CD4-positive, alpha-beta T cell treated with Interleukin-2 at 100 ng/mL for 4 hours (primary cell): ENCODE measurements at places on chromosomes 3 and 15.
A peak's percentile ranks its signal among the peaks of the same experiment; 100 is the strongest.

- no peak for DNase-seq
These were observed 58.3 kb downstream of the CACNA1D start for GRCh38 chr3:53552730-53553129.

- no peak for DNase-seq
These were observed 234.8 kb upstream of the WNT5A start for GRCh38 chr3:55721716-55722484.

DNA sequence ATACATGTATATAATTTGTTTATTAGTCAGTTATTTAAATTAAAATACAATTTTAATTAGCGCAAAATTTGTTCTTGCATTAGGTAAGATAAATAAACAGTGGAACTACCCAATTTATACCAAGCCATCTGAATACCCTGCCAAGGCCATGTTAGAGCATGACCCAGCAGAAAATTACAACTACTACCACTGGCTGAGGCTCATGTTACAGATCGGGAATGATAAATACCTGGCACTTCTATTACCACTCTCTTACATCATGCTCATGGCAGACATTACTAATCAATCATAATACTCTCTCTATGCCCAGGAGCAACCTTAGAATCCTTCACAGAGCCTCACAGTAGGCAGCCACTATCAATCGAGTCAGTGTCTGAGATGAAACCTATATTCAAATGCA lies 21.2 kb upstream of the LMOD3 start:
- no peak for DNase-seq

DNA sequence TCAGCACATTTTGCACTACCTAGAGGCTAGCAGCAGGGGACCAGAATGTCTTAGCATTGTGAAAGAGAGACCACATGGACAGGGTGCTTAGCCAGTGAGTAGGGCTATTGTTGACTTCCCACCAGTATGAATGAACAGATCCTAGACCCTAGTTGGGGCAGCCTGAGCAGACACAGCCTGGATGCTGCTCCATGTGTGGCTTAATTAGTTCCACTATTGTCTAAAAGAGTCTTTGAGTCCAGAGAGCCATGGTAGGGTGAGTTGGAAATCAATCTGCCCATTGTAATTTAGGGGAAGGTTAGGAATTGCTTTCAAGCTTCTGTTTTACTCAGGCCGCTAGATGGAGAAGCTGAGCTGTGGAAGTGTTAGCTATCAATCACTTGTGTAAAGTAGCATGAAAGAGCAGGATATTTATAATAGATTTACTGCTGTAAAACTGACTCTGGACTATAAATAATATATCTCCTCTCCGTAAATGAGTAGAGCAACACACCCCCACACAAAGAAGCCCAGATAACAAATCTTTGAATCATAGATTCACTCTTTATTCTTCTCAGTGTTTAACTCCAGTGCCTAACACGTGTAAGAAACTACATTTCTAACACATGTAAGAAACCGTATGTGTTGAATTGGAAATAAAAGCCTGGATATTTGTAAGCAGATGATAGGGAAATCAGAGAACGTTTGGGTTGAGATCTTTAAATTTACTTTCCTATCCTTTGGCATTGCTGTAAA lies 4.1 kb upstream of the GCSAM start:
- peak; percentile 68 for DNase-seq

DNA sequence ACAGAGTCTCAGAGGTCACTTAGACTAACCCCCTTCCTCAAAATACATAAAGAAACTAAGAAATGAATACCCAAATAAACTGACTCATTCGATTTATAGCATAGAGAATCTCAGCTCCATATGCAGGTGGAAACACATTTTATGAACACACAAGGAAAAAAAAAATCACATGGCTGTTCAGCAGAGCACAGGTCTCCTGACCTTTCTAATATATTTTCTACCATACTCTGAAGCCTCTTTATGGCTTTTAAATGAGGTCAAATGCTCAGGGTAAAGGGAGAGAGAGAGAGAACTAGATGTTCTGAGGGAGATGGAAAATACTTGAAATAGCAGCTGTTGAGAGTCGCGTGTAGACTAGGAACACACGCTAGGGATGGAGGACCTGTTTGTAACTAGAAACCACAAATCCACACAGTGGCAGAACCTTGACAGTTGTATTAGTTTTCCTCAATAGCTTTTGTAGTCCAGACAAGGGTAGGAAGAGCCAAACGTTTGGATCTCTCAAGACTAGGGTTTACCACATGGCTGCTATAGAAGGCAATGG lies 165.3 kb downstream of the FMN1 start:
- DNase-seq = no peak

DNA sequence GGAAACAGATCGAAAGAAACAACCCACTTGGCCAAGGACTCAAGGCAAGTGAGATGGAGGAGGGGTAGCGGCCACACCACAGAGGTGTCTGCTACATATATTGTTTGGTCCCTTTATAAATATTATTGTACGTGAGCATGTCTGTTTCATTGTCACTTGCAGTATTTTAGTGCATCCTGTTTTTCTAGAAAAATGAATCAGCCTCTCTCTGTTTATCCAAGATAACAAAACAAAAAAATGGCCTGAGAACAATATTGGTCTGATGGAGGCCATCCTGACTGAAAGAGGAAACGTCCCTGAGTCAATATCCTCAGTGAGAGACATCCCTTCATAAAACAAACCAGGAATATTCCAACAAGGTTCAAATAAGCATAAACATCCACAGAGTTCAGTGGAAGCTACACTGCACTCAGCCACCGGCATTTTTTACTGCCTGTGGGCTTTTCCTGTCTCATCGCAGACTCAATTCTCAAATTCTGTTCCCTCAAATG lies 42.0 kb downstream of the WWTR1 start:
- DNase-seq = no peak

DNA sequence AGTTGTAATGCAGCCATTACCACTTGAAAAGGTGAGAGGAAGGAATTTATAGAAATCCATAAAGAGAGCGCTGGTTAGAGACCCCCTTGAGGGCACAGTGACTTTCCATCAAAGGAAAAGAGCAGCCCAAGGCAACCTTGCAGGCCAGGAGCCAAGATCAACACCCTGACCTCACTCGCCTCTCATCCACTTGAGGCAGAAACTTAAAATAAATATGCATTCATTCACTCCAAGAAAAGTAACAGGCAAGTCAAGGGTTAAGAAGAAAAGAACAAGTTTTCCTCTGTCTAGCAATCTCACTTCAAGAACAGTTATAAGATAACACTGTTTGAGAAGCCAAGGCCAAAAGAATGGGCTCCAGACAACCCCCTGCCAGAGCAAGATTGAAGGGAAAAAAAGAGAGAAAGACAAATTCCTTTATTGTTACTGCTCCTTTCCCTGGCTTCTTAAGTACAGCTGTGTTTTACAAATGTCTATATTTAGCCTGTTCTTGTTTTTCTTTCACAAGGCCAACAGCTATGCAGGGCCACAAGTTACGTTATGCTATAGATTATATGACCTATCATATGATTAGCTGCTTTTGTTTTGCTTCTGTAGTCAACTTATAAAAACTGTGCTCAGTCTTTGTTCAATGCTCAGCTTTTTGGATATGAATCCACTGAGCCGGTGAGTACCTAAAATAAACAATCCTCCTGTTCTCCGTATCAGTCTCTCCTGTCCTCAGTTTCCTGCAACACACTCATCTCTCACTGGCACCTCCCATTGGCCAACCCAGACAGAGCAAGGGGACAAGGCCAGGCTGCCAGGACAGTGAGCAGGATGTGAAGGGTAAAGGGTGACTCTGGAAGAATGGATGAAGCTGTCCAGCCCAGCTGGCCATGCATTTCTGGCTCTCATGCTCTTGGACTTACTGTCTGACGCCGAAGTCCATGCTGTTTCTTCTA lies 15.8 kb upstream of the SSUH2 start:
- DNase-seq = no peak

DNA sequence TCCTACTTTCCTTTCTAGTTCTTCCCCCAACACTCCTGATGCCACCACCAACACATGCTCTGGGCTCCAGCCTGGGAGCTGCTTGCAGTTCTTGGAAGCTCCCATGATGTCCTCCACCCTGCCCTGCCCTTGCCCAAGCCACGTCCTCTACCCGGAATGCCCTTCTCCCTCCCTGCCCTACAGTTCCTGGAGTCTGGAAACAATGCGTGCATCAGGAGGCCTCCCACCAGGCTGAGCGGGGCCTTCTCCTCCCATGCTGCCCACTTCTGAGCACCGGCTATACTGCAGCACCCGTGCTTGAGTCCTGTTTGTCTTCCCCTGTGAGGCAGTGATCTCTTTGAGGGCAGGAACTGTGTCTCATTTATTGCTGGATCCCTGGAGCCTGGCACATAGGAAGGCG lies 44.6 kb downstream of the DGKG start:
- no peak for DNase-seq

- DNase-seq = no peak
These were observed 49.2 kb downstream of the LSM3 start for GRCh38 chr3:14227856-14228255.

DNA sequence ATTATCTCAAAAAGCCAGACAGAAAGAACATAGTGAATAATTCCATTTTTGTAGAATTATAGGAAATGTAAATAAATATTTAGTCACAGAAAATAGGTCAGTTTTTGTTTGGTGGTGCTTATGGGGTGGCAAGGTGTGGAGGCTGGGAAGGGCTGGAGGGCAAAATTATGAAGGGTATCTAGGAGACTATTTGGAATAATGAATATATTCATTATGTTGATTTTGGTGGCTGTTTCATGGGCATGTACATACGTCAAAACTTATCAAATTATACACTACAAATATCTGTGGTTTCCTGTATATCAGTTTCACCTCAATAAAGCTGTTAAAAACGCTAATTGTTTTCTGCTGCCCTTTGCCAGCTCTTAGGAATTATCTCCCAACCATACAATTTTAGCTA lies 298.7 kb upstream of the GOLIM4 start:
- no peak for DNase-seq

GRCh38 chr15:68566377-68566954 lies 12.3 kb upstream of the CORO2B start:
- no peak for DNase-seq

- no peak for DNase-seq
These were observed 279.2 kb downstream of the GABRG3 start for GRCh38 chr15:27250223-27250622.

GRCh38 chr3:193049935-193050334 lies 132.3 kb upstream of the MB21D2 start:
- DNase-seq = no peak

DNA sequence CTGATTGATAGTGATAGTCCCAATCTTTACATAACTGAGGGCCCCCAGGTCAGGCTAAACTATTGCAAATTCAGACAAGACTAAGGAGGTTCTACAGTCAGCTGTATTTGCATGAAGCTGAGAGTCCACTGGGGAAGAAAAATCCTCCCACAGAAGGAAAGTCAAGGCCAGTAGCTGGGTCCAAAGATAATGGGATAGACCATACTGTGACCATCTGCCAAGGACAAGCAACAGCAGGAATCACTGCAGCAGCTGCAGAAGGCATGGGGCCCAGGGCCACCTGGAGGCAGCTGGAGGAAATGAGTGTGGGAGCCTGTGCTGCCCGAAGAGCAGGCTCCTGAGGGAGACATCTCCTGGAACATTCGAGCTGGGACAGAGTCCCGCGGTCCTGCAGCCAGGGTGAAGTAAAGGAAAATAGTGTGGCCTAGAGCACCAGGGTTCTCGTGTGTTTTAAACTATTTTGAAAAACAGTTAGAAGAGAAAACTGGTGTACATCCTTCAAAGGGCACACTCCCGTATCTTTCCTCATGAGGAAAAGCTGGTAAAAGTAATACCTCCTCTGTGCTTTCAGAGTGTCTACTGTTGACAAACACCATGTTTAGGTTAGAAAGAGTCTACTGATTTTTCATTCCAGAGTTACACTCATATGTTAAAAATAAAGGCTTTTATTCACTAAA lies 13.2 kb upstream of the TMEM212 start:
- DNase-seq = no peak

- no peak for DNase-seq
These were observed 79.1 kb downstream of the TOP2B start for GRCh38 chr3:25585361-25586166.

GRCh38 chr3:146496251-146496650 lies 26.9 kb upstream of the PLSCR2 start:
- no peak for DNase-seq

- no peak for DNase-seq
These were observed 16.1 kb downstream of the ATP10A start for GRCh38 chr15:25847051-25847450.

- DNase-seq = no peak
These were observed 18.0 kb downstream of the SPICE1 start for GRCh38 chr3:113496924-113497323.

- no peak for DNase-seq
These were observed 264.9 kb downstream of the GBE1 start for GRCh38 chr3:81496407-81497104.

- DNase-seq = no peak
These were observed 66.5 kb downstream of the PLXNA1 start for GRCh38 chr3:127049393-127049792.

- DNase-seq = no peak
These were observed 77.7 kb downstream of the CEP63 start for GRCh38 chr3:134563601-134564000.

- DNase-seq = no peak
These were observed 28.4 kb downstream of the CPN2 start for GRCh38 chr3:194322678-194323211.

- no peak for DNase-seq
These were observed 85.0 kb downstream of the TGFBR2 start for GRCh38 chr3:30691249-30691880.

GRCh38 chr15:89760303-89761008 lies 9.4 kb upstream of the MESP1 start:
- DNase-seq = peak; percentile 65

GRCh38 chr3:48435774-48436476 lies 4.0 kb downstream of the CCDC51 start:
- peak; percentile 91 for DNase-seq

- DNase-seq = no peak
These were observed 39.1 kb downstream of the CFAP91 start for GRCh38 chr3:119741657-119742590.

DNA sequence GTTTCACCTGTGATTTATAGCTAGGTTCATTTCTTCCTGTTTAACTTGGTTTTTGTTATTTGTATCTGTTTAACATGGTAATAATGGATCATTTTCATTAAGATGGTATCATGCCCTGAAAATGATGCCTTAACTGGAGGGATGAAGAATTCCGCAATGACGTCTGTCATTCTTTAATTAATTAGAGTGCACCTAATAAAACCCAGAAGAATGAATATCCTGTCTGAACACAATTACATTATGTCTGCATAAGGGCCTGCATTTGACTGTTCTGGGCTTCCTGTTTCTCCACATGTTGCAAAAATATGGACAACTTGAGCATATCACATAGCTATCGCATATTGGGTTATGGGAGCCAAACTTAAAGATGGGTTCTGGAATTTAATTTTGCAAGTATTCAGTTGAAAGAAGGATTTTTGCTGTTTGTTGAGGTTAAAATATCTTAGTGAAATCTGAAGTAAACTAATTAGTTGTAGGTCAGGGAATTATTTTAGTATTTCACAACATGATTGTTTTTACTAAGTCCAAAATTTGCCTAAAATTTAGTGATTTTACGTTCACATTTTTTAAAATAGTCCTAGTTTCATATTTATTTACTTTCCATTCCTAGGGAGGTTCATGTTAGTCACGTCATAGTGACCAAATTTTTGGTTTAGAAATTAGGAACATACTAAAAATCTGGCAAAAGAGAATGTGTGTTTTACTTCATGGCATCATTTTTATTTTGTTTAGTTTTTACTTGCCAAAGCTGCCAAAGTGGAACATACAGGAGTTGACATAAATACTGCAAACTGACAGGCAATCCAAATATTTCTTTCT lies 321.0 kb upstream of the TGFBR2 start:
- no peak for DNase-seq

- DNase-seq = no peak
These were observed 146.3 kb downstream of the ALCAM start for GRCh38 chr3:105513042-105513441.
